ENCODE measurements at places on chromosomes 11 and 22.

GRCh38 chr11:106601684-106602297 is 416.5 kb downstream of the GUCY1A2 start:
- no peak for DNase-seq

DNA sequence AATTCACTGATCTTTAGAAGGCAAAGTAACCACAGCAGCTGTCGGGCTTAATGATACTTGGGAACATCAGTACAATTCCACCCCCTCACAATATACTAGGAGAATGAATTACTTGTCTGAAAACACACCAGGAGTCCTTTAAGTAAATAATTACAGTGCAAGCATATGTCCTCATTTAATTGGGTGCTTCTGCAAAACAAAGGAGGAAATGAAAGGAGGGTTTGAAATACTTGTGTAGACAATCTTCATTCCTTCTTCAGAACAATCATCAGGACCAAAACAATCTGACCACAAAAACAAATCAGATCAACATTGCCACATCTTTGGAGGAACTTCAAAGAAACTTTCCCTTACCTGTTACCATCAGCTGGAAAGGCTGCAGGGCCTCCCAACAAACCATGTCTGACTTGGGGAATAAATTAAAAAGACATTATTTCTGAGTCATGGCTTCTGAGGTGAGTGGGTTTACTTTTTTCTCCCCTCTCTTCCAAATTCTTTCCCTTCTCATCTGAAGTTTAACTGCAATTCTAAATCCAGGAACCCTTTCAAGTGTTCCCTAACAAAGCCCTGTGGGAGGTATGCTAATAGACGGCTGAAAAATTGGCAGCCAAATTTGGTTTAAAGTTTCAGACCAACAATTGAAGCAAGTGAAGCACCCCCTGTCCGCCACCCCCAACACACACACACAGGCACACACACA is 12.5 kb upstream of the CCDC117 start:
- DNase-seq = no peak

DNA sequence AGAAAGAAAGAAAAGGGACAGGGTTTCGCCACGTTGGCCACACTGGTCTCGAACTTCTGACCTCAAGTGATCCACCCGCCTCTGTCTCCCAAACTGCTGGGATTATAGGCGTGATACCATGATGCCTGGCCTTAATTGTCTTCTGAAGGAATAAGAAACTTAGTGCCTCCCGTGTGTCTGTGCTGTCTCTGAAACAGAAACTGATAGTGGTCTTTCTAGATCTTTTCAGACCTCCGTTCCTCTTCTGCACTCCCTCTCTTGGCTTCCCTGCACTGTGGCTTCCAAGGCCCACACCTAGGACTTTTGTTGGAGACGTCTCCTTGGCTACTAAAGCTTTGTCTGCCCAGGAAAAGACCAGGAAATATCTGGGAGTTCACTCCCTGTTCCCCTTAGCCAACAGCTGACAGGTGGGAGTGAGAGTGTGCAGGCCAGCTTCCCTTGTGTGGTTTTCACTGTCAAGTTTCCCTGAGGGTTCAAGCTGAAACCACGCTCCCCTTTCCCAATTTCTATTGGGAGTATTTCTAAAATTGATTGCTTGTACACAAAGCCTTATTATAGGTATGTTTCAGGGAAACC is 10.1 kb upstream of the HTR3B start:
- no peak for DNase-seq

- no peak for DNase-seq
These were observed 5.6 kb upstream of the LDLRAD3 start for GRCh38 chr11:35938231-35938630.

GRCh38 chr11:74533421-74533820 is 39.9 kb upstream of the LIPT2 start:
- no peak for DNase-seq
